Stimulated activated naive CD8-positive, alpha-beta T cell treated with anti-CD3 and anti-CD28 coated beads, Interleukin-15, amount 100 ng/mL, for 72 hours (primary cell): ENCODE measurements at places on chromosomes 2 and 18.

DNA sequence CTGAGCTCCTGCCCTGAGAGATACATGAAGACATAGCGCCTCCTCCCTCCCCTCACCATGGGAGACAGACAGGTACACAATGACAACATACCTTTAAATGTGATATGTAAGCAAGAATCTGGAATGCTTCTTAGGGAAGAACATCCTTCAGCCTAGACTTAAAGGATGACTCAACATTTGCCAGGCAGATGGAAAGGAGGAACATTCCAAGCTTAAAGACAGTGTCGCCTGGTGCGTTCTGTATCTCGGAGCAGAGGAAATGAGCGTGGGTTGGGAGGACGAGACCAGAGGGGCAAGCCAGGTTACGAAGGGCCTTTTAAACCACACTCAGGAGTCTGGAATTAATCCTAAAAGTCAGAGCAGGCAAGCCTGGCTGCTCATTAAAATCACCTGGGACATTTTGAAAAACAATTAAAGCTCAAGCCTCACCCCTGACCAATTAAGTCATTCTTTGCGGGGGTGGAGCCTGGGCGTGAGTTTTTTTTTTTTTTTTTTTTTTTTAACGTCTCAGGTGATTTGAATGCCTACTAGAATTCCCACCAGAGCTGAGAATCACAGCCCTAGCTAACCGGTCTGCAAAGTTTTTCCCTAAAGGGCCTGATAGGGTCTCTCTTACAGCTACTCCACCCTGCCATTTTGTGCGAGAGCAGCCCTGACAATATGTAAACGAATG lies 131.2 kb upstream of the SEC11C start:
- no peak for DNase-seq

GRCh38 chr2:64841461-64841860 lies 147.7 kb upstream of the SLC1A4 start:
- no peak for DNase-seq

DNA sequence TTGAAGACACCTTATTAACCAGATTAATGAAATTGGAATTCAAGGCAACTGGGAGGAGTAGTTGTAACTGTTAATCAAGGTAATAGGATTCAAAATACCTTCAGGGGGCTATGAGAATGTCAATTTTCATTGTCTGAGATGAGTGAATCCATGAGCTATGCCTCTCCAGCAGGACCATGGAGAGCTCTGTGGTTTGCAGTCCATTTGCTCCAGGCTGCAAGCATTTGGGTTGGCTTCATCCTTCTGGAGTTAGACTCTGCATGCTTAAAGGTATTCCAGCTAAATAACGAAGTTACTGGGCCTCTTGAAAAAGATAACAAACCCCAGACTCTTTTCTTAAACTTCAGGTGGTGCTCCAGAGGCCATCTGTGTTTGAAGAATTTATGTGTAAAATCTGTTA lies 207.1 kb upstream of the SLC8A1 start:
- no peak for DNase-seq

GRCh38 chr18:11096411-11096810 lies 53.0 kb downstream of the PIEZO2 start:
- no peak for DNase-seq

- no peak for DNase-seq
Observed at GRCh38 chr2:120935339-120936313, 200.0 kb downstream of the GLI2 start.

DNA sequence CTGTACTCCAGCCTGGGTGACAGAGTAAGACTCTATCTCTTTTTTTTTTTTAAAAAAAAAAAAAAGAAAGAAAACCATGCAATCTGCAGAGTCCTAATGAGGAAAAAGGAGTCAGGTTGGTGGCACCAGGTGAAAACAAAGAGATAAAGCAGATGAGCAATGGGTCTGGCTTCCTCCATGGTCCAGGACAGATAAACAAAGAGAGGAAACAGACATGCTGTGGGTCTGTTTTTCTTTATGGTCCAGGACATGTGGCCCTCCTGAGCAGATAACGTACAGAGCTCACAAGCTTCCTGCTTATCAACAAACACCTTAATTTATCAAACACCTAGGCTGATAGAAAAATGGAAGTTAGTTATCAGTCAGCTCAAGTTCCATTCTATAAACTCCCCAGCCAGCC lies 24.4 kb upstream of the TUBB6 start:
- no peak for DNase-seq

DNA sequence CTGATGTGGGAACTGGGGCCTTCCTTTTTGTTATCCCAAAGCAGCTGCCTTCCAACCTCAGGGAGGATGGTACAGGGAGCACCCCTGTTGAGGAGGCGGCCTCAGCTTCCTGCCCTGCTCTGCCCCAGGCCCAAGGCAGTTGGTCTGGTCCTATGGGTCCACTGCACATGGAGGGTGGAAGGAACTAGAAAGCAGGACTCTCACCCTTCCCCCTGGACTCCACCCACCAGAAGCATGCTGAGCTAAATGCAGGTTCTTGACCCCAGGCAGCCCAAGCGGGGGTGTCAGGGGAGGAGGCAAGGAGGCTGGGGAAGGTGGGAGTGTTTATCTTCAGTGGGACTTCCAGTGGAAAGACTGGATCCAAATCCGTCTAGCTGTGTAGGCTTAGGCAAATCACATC lies 158.5 kb downstream of the SMAD2 start:
- DNase-seq: no peak
